Stomach (tissue), 19 donors: ENCODE measurements at places on chromosomes 7 and 10. TPM values are rescaled to one million over a fixed set of nuclear protein-coding genes. Genes with fewer than 3 reads are reported as not detected.

- H3K4me1 ChIP-seq: no peaks in the 10 kb centered on the region
- H3K4me3 ChIP-seq: no peak overlapping the region
Measured at GRCh38 chr10:121851786-121852185, 76.0 kb downstream of the ATE1 start.

DNA sequence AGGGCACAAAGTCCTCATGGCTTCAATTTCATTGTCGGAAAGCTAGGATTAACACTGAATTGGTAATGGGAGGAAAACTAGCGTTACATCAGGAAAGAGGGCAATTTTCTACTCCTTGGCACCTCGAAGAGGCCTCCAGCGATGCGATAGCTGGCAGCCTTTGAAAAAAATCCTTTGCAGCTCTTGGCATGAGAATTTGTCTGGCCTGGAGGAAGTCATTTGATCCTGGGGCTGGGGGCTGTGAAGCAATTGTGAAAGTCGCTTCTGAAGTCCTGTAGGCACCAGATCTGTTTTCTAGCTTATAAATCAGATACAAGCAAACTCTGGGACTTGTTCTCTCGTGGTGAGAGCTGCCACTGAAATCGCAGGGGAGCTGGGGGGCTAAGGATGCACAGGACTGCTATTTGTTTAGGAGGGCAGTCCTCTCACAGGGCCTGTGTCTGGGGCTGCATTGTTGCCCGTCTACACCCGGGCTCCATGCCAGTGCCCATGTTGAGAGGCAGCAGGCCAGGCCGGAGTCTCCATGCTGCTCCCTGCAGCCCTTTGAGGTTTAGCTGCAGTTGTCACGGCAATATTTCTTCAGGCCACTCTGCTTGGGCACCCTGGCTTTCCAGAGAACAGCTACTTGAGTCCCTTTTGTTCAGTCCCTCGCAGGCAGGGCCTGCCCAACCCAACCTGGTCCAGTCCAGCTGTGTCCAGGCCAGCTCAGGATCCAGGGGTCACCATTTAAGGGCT lies 206.8 kb upstream of the LYZL1 start:
- H3K36me3 ChIP-seq: no peaks in the 10 kb centered on the region
- no peak overlapping the region for H3K4me3 ChIP-seq
- DNase-seq: no peak
- H3K27ac ChIP-seq: no peak overlapping the region

GRCh38 chr10:132932461-132933307 lies 9.7 kb downstream of the CFAP46 start:
- H3K4me1 ChIP-seq: no peaks in the 10 kb centered on the region
- H3K27ac ChIP-seq: no peak overlapping the region
- H3K36me3 ChIP-seq: no peaks in the 10 kb centered on the region
- H3K4me3 ChIP-seq: no peak overlapping the region
- H3K27me3 ChIP-seq: no peaks in the 10 kb centered on the region

The TMEM140 gene
- total RNA-seq: 9.2 TPM

The HOGA1 gene
- not detected for total RNA-seq

The RSPH10B2 gene
- total RNA-seq: 1.3 TPM
